ENCODE measurements at places on chromosomes 2 and 18.

DNA sequence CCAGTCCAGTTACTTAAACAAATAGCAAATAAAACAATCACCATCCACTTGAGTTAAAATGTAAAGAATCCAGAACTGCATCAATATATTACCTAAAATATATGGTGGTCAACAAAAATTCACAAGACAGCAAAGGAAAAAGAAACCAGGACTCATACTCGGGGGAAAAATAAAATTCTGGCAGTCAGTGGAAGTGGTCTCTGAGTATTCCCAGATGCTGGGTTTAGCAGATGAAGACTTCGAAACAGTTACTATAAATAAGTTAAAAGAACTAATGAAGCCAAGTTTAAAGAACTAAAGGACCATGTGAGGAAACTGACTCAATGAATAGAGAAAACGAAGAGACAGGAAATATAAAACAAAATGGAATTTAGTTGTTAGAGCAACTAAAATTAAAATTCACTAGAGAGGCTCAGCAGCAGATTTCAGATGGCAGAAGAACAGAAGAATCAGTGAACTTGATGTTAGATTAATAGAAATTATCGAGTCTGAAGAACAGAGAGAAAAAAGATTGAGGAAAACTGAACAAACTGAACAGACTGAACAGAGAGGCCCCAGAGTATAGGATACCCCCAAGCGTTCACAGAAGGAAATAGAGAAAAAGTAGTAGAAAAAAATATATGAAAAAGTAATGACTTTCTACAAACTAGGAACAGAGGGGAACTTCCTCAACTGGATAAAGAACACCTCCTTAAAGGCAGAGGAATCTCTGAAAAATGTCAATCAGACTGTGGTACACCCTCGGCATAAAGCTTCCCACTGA lies 27.9 kb downstream of the MGAT4A start:
- no peak for DNase-seq
- H3K4me3 ChIP-seq: no peak overlapping the region
- H3K27me3 ChIP-seq: no peaks in the 10 kb centered on the region
- H3K4me1 ChIP-seq: no peaks in the 10 kb centered on the region
- H3K27ac ChIP-seq: no peak overlapping the region
- no peaks in the 10 kb centered on the region for H3K36me3 ChIP-seq

- no peaks in the 10 kb centered on the region for H3K27me3 ChIP-seq
- no peak overlapping the region for H3K4me3 ChIP-seq
- DNase-seq: no peak
- no peaks in the 10 kb centered on the region for H3K4me1 ChIP-seq
- H3K36me3 ChIP-seq: no peaks in the 10 kb centered on the region
These were observed 63.3 kb upstream of the CSRNP3 start for GRCh38 chr2:165406173-165406572.

DNA sequence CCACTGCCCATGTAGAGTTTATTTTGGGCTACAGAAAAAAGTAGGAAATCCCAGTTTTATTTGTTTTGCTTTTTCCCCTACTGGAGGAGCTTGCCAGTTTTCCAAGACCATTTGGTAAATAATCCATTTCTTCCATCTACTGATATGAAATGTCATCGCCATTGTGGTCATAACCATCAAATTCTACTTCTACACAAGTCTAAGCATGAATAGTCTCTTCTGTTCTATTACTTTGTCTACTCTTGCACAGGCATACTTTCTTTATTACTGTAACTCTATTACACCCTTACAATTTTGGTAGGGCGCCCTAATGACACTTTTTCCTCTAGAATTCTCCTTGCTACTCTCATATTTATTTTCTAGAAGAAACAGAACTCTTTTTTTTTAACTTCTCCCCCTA lies 120.7 kb downstream of the ATAD2B start:
- no peak for DNase-seq
- H3K36me3 ChIP-seq: no peaks in the 10 kb centered on the region

DNA sequence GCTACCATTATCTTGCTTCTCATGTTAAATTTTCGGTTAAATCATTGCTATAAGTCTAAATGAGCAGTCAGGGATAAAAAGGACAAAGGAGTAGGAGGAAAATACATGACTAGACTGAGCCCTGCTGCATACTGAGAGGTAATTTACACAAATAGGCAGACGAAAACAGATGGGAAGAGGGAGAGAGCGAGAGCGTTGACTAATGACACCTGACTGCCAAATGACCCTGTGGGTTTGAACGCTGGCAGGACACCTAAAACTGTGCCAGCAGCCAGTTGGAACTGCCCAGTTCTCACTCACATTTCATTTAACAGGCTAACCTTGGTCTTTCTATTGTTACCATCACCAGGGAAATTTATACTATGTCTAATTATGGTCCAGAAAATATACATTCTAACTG lies 978.2 kb downstream of the CPS1 start:
- no peak overlapping the region for H3K4me3 ChIP-seq
- no peaks in the 10 kb centered on the region for H3K36me3 ChIP-seq
- no peaks in the 10 kb centered on the region for H3K27me3 ChIP-seq

GRCh38 chr2:37262522-37262921 lies 31.1 kb downstream of the NDUFAF7 start:
- DNase-seq: no peak
- no peaks in the 10 kb centered on the region for H3K36me3 ChIP-seq
- H3K27ac ChIP-seq: no peak overlapping the region
- H3K4me1 ChIP-seq: no peaks in the 10 kb centered on the region
- H3K4me3 ChIP-seq: no peak overlapping the region

- H3K4me1 ChIP-seq: no peaks in the 10 kb centered on the region
- H3K36me3 ChIP-seq: no peaks in the 10 kb centered on the region
- no peaks in the 10 kb centered on the region for H3K27me3 ChIP-seq
- no peak overlapping the region for H3K4me3 ChIP-seq
These were observed 175.3 kb downstream of the PDE11A start for GRCh38 chr2:177897278-177897677.

DNA sequence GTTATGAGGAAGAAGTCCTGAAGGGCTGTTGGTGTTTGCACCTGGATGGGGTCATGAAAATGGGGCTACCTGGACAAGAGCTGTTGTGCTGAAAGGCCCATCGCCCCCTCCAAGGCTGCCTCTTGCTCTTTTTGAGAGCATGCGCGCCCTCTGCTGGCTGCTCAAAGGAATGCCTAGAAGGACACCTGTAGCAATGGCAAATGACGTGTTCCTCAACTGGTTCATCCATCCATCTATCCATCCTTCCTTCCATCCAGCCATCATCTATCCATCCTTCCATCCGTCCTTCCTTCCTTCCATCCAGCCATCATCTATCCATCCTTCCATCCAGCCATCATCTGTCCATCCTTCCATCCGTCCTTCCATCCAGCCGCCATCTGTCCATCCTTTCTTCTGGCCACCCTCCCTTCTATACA lies 17.2 kb upstream of the RPL31 start:
- no peaks in the 10 kb centered on the region for H3K36me3 ChIP-seq
- H3K4me3 ChIP-seq: no peak overlapping the region
- no peaks in the 10 kb centered on the region for H3K4me1 ChIP-seq
- no peaks in the 10 kb centered on the region for H3K27me3 ChIP-seq
- DNase-seq: no peak
- no peak overlapping the region for H3K27ac ChIP-seq

DNA sequence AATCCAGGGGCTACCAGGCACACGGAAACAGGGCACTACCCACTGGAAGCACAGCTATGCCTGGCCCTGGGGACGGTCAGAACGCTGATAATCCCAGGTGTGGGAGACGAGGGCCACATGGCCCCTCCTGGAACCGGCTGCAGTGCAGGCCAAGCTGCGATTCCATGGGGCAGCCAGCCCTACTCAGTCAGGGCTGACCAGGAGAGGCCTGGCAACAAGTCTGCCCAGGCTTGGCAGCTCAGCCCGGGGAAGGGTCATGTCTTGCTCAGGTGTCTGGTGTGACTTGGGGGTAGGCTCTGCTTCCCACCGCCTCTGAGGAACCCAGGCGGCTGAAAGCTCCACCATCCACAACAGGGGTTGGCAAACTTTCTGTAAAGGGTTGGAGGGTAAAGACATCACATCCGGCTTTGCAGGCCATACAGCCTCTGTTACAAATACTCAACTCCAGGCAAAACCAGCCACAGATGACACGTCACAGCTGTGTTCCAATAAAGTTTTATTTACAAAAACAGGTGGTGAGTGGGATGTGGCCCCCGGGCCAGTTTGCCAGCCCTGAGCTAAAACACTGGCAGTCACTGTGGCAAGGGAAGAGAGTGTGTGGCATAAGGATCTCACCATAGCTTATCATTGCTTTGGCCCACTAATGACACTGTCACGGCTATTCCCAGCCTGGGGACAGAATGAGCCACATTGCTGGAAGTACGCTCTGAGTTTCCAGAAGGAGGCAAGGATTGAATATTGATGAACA lies 85.2 kb downstream of the NDUFA10 start:
- H3K36me3 ChIP-seq: no peaks in the 10 kb centered on the region
- no peaks in the 10 kb centered on the region for H3K4me1 ChIP-seq
- H3K27ac ChIP-seq: no peak overlapping the region
- no peak for DNase-seq
- H3K4me3 ChIP-seq: no peak overlapping the region
- no peaks in the 10 kb centered on the region for H3K27me3 ChIP-seq

DNA sequence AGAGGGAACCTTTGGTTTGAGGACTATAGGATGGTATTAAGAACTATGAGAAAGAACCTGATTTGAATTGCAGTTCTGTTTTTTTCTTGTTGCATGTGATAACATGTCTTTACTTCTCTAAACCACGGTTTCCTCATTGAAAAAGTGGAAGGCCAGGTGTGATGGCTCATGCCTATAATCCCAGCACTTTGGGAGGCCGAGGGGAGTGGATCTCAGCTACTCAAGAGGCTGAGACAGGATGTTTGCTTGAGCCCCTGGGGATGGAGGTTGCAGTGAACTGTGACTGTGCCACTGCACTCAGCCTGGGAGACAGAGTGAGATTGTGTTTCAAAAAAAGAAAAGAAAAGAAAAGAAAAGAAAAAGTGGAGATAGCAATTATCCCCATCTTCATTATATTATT lies 32.3 kb downstream of the SCN9A start:
- H3K27me3 ChIP-seq: no peaks in the 10 kb centered on the region
- H3K27ac ChIP-seq: no peak overlapping the region
- DNase-seq: no peak
- no peak overlapping the region for H3K4me3 ChIP-seq
- H3K4me1 ChIP-seq: no peaks in the 10 kb centered on the region

DNA sequence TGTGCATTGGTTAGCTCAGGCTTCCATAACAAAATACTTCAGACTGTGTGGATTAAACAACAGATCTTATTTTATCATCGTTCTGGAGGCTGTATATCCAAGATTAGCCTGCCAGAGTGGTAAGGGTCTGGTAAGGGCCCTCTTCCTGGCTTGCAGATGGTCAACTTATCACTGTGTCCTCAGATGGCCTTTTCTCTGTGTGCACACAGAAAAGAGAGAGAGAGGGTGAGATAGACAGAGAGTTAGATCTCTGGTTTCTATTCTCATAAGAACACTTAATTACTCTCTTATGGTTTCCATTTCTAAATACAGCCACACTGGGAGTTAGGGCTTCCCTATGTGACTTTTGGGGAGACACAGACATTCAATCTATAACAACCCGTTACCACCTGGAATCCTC lies 1003.5 kb downstream of the TSN start:
- no peaks in the 10 kb centered on the region for H3K27me3 ChIP-seq
- no peak overlapping the region for H3K27ac ChIP-seq
- H3K4me3 ChIP-seq: no peak overlapping the region
- H3K4me1 ChIP-seq: no peaks in the 10 kb centered on the region
- no peak for DNase-seq

DNA sequence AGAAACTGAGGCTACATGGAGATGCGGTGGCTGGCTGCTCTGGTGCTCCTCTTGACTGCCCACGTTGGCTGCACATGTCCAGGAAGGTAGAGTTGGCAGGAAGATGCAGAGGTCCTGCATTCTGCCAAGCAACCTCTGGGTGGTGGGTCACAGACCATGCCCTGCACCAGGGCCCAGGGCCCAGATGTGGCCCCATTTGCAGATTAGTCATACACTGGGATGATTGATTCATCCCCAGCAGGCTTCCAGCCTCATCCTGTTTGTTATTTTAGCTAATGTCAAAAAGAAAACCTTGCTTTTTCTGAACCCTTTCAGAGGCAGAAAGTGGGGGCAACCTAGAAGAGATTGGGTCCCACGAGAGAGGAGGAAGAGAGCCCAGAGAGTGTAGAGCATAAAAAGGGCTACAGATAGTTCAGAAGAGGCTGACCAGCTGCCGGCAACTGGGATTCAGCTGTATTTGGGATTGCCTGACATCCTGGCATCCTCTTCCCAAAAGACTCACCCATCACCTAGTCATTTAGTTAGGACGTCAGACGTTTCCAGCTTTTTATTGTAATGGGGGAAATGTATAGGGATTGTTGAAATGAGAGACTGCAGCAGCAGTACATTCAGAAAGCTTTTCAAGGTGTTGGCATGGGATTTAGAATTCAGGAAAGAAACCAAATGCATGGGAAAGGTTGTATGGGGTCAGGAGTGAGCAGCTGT lies 101.9 kb downstream of the CTIF start:
- no peaks in the 10 kb centered on the region for H3K36me3 ChIP-seq
- H3K4me1 ChIP-seq: no peaks in the 10 kb centered on the region
